ENCODE measurements at places on chromosomes 1 and 21.

DNA sequence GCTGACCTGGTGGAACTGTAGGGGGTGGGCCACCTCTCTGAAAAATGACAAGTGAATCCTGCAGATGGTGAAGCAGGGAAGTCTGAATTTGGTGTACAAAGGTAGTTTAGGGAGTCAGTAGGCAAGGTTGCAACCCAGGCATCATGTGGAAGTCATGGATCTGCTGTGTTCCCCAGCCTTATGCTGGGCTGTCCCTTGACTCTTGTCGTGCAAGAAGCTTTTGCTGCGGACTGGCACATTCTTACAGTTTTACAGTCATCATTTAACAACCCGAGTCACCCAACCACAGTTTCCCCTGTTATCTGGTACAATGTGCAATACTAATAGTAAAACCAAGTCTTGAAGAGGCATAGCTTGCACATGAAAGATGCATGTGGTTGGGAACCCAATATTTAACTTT lies 13.2 kb downstream of the RHOU start:
- no peak for DNase-seq

DNA sequence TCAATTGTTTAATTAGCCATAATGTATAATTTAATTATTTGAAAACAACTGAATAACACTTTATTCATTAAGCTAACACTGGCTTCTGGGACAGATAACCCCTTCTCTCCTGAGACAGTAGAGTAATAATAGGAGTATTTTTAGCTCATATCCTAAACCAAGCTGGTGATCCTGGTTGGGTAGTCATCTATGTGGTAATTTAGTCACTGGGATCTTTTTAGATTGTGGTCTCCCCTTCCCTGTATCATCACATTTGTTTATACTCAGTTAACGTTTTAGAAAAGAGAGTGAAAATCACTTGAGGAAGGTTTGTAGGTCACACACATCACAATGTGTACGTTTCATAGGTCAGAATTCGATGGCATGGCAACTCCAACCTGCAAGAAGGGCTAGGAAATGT lies 1356.6 kb upstream of the ADGRL2 start:
- no peak for DNase-seq

DNA sequence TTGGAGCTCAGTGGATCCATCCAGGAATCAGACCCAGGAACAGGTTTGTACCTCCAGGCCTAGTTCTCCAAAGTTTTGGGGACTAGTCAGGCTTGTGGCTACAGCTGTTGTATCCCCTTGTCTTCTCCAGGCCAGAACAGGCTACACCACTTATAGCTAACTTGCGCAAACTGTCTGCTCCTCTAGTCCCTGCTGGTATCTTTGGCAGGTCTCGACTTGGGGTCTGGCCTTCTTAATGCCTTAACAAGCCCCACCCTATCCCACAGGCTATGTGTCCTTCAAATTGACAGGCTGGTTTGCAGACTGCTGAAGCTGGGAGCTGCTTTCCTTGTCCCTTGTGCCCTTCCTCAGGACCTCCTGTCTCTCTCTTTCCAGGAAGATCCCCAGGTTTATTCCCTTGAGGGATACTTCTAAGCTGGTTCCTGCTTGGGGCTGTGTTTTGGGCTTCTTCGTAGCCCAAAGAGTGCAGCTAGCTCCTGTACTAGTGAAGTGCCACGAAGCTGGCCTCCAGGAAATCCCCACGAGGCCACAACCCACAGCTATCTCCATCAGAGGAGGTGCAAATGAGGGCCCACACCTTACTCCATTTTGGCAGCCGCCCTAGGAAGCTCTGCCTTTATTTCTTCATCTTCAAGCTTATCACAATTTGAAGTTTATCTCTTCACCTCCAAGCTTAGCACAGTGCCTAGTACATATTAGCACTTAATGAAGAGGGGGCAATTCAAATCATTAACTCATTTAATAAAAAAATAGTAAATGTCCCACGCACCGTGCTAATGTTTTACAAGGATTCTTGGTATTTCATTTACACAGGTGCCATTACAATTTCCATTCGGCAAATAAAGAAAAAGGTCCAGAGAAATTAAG lies 683 bp upstream of the DMAP1 start:
- DNase-seq = no peak

DNA sequence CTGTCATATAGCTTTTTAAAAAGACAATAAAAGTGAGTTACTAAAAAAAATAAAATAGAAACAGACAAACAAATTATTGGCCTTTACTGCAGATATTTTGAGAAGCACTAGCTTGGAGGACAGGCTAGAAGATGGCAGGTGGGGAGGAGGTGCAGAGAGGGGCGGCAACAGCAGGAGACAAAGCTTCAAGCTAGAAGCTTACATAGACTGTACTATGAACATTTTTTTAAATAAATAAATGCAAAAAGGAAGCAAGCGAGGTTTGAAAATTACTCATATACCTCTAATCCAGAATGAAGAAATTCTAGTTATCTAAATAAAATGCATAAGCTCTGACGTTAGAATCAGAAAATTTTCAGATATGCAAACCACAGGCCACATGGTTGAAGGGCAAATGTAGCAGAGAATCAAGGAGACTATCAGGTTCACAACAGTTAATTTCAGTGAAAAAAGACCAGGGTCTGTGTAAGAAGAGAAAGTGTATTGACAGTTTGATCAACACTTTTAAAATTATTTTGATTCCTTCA lies 54.9 kb downstream of the NRIP1 start:
- DNase-seq = no peak

DNA sequence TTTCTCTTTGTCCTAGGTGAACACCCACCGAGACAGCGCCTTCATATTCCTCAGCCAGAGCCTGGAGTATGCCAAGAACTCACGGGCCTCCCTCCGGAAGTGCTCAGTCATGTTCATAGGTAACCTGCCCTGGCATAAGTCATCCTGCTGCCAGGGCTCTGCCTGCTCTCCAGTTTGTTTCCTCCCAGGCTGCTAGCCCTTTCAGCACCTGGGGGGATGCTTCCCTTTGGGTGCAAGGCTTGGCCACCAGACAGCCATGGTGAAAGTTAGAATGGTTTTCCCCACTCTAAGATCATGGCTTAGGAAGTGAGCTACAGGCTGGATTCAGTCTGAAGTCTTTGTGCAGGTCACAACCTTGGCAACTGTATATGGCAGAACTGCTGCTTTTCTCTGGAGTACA lies 9.2 kb upstream of the TTC4 start:
- DNase-seq = no peak

DNA sequence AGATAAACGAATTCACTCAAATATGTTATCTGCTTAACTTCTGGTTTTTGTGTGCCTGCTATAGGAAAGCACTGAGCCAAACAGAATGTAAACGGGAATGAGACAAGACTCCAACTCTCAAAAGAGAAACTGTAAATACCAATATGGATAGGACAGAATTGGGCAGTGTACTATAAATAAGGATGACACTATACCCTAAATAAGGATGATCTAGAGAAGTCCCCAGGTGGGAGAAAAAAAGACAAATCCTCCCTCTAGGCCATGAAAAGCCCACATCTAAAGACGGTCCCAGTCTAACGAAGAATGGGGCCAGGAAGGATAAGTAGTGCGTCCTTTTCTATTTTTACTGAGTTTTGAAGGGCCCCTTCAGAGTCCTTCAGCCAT lies 1.5 kb upstream of the GABPB2 start:
- no peak for DNase-seq

DNA sequence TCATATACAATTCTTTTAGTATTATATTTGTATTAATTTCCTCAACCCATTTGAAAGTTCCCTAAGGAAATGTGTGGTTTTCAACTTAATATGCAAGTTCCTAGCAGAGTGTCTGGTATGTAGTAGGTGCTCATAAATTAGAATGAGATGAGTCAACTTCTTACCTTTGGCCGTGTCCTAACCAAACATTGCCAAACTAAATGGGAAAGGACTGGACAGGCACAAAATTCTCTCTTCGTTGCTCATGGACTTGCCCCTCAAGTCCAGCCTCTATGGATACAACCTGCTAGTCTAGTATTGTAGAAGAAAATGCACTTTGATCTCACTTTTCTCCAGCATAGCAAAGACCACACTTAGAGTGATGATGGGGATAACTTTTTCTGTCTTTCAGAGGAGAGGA lies 11.6 kb upstream of the MRPS14 start:
- no peak for DNase-seq

DNA sequence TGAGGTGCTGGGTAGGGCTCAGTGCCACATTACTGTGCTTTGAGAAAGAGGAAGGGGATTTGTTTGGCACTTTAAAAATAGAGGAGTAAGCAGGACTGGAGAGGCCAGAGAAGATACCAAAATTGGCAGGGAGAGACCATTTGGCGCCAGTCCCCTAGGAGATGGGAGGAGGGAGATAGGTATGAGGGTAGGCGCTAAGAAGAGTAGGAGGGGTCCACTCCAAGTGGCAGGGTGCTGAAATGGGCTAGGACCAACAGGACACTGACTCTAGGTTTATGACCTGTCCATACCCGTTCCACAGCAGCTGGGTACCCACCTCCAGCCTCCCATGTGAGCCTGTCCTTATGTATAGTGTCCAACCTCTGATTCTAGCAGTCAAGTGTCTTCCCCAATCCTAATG lies 1.0 kb upstream of the CRTC2 start:
- no peak for DNase-seq

- no peak for DNase-seq
Measured at GRCh38 chr21:37437376-37438080, 71.0 kb downstream of the DYRK1A start.

DNA sequence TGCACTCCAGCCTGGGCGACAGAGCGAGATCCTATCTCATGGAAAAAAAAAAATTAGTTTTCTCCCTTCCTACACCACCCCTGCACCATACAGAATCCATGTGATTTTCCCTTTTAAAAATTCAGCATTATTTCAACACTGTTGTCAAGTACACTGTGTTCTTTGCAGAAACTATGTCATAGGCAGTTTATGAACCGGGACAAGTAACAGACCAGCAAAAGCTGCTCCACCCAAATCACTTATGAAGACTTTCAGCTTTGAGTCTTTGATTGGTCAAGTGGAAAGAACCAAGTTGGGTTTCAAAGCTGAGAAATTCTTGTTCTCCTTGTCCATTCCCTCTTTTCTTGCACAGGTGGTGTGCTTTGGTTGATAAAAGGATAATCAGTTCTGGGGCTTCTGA lies 173.0 kb downstream of the CDC7 start:
- no peak for DNase-seq

GRCh38 chr1:35178874-35179380 lies 14.0 kb downstream of the SFPQ start:
- DNase-seq = no peak

DNA sequence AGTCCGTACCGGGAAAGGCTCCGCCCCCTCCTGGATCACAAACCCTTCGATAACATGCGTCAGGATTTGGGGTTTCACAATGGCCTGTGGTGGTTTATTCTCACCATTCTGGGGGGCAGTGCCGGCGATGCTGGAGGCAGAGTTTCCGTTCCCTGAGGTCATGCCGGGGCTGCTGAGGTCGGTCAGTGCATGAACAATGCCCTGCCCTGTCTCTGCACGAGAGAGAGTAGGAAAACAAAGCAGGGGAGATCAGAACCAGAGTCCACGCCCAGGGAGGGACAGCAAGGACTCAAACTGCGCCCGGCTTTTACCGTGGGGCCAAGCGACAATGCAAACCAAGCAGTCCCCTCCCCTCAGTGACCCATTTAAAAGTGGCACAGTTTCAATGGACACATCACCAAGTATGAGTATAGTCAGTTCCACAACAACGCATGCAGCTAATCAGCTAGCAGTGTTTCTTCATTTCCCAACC lies 13.2 kb upstream of the A3GALT2 start:
- no peak for DNase-seq

DNA sequence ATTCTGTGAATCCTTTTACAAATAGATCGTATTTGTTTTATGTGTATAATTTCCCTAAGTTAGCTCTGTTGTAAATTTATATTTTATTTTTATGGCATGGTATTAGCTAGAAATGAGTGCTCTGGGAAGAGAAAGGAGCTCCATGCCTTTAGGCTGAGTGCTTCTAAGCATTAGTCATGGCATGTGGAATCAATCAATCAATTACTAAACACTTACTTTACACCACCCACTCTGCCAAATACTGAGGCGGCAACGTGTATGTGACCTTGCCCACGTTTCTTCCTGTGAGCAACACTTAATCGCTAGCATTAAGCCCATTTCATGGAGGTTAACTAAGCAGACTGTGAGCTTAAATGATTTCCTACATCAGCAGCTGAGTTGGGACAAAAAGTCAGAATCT lies 7.2 kb upstream of the BECN2 start:
- DNase-seq = no peak

DNA sequence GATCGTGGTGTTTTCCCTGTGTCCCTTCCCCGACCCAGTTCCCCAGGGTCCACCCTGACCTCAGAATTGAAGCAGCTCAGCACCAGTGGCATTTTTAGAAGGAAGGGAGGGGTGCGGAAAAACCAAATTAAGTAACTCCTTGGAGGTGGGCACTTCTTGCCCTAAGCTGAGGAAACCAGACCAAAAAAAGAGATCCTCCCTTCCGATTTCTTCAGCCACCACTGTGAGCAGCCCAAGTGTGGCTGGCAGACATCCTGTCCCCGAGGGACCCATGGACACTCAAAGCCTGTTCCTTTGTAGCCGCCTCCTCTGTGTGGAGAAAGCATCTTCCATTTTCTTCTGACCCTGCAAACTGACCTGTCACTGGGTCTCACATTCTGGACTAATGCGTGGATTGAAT lies 31.3 kb downstream of the KIRREL1 start:
- no peak for DNase-seq

DNA sequence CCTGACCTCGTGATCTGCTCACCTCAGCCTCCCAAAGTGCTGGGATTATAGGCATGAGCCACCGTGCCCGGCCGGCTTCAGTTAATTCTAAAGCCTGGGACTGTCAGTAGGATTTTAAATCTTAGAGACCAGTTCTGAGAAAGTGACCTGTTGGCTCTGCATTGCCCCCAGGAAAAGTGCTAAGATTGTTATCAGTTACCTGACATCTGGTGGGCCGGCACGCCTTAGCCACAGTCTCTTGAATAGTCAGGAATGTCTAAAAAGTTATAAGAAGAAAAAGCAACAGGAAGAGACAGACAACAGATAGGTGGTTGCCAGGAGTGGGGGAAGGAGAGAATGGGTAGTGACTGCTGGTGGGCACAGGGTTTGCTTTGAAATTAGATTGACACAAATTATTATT lies 35.1 kb downstream of the RABGAP1L start:
- DNase-seq = no peak

DNA sequence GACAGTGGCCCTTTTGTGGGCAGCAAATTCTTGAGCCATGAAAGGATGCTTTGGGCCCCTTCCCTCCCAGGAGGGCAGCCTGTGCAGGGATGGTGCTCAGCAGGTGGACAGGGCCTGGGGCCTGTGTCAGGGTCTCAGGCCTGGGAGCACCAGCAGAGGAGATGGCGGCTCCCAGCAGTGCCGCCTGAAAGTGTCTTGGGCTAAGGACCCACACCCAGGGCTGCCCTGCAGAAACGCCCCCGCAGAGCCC lies 23.9 kb downstream of the FTCD start:
- DNase-seq = no peak

DNA sequence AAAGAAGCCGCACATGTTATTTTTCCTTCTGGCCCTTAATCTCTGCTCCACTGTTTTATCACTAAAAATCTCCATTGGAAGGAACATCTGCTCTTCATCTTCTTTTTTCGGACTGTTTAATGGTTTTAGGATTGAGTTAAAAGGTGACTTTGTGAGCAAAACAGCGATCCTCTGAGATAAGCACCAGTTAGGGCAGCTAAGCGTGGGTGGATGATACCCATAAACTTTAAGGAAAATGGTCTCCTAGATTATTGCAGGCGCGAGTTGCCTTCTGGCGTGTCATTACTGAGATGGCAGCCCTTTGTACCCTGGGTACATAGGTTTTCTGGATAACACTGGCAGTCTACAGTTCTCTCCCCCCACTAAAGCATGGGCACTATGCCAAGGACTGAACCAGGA lies 44.0 kb upstream of the HMGB4 start:
- no peak for DNase-seq

- no peak for DNase-seq
Measured at GRCh38 chr1:95984798-95985374, 736.7 kb upstream of the PTBP2 start.

GRCh38 chr1:221766210-221766609 lies 24.3 kb upstream of the DUSP10 start:
- DNase-seq = no peak

All from CMK (cell line).